ENCODE measurements at places on chromosomes 13 and 19.
A peak's percentile ranks its signal among the peaks of the same experiment; 100 is the strongest.

- no peak for DNase-seq
Observed at GRCh38 chr13:30742901-30743300, 7.6 kb downstream of the ALOX5AP start.

DNA sequence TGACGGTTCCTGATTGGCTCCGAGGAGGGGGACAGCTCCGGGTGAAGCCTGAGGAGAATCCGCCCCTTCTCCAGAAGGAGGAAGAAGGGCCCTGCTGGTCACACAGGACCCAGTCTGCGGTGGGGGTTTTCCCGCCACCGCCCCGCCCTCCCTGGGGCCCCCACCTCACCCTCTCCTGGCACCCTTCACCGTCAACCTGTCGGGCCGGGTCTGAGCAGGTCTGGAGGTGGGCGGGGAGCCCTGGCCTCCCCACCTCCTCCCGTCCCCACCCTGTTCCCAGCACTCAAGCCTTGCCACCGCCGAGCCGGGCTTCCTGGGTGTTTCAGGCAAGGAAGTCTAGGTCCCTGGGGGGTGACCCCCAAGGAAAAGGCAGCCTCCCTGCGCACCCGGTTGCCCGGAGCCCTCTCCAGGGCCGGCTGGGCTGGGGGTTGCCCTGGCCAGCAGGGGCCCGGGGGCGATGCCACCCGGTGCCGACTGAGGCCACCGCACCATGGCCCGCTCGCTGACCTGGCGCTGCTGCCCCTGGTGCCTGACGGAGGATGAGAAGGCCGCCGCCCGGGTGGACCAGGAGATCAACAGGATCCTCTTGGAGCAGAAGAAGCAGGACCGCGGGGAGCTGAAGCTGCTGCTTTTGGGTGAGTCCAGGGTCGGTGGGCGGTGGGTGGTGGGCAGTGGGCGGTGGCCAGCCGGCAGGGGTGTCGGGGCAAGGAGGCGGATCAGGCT, at the start of gene GNA15:
Gene GNA15, plus strand, starts transcription at position 73 of the 723 bp plus-strand sequence. Its CDS starts 418 bp downstream, at position 491.
- DNase-seq, result no peak

GRCh38 chr13:113875837-113876281, 12.0 kb upstream of the GAS6 start:
- no peak for DNase-seq

DNA sequence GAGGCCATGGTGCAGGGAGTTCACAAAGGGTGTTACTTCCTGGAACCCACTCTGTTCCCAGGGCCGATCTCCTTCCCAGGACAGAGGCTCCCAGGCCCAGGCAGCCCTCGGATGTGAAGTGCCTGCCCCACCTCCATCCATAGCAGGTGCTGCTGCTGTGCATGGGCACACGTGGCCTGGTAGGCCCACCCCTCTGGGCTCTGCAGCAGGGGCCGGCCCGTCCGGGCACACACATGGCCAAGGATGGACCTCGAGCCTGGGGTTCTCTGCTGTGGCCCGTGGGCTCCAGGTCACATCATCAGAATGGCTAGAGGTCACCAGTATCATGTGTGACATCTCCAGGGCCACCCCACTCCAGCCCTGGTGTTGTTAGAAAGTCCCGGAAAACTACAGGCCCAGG, 71.8 kb downstream of the GADD45B start:
- no peak for DNase-seq

GRCh38 chr13:99351772-99352171, 44.6 kb upstream of the GPR183 start:
- DNase-seq, result no peak

DNA sequence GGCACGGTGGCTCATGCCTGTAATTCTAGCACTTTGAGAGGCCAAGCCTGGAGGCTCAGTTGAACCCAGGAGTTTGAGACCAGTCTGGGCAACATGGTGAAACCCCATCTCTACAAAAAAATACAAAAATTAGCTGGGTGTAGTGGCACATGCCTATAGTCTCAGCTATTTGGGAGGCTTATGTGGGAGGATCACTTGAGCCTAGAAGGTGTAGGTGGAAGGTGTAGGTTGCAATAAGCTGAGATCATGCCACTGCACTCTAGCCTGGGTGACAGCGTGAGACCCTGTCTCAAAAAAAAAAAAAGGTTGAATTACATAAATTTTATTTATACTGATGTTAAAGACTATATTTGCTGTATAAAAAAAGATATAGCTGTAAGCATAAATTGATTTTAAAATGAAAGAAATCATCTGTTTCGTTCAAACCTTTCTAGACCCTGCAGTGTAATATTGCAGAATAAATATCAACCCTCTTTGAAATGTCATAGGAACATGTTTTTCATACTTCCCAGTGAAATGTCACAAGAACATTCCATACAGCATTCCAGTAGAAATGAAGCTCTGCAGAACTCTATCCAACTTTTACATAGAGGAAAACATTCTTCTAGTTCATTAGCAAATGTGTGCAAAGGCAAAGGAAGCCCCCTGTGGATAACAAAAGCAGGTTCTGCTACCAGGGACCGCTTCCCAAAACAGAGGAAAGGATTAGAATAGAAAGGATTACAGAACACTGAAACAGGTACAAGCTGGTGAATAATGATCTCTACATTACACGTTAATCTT, 76.0 kb downstream of the CAB39L start:
- DNase-seq, result no peak

DNA sequence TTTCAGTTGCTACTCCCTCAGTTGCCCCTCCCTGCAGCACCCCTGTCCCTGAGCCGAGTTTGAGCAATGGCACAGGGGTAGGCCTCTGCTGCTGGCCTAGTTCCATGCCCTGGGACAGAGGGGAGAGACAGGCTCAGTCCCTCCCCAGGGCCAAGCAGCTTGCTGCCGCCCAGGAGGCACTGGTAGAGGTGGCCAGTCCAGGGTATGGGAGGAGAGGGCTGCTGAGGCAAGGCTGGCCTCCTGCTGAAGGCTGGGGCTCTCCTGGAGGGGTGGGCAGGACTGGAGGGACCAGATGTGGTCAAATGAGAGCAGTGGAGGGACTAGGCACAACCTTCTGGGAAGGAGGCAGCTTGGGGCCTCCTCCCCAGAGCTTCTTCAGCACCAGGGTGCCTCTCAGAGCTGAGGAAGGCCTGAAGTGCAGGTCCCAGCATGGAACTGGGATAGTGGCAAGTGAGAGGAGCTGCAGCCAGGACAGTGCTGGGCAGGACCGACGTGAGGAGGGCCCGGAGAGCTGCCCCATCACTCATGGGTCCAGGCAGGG, 29.8 kb upstream of the VSTM2B start:
- no peak for DNase-seq

DNA sequence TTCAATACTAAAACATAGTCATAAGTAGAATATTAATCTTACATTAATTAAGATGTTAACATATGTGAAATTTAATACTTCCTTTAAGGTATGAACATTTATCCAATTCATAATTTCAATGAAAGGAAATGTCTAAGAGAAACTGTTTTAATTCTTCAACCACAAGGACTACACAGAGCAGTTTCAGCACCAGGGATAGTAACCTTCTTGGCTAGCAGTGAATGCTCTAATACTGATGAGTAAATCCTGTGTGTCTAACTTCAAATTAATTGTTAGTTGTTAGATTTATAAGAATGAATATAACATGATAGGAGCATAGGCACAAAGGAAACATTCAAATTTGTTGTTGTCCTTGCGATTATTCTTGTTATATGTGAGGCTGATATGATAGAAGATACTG, 15.6 kb upstream of the NBEA start:
- no peak for DNase-seq

GRCh38 chr13:104816726-104817125, 1718.7 kb downstream of the EFNB2 start:
- no peak for DNase-seq

- DNase-seq, result no peak
Observed at GRCh38 chr19:8654591-8655339, 24.3 kb downstream of the NFILZ start.

- no peak for DNase-seq
Observed at GRCh38 chr19:42111811-42112210, 20.4 kb downstream of the POU2F2 start.

GRCh38 chr13:25377244-25377962, 5.6 kb downstream of the ATP8A2 start:
- DNase-seq, result no peak

- DNase-seq, result no peak
Observed at GRCh38 chr13:100235311-100235901, 146.5 kb downstream of the PCCA start.

GRCh38 chr13:113849546-113849945, 14.3 kb downstream of the GAS6 start:
- DNase-seq, result no peak

- no peak for DNase-seq
Observed at GRCh38 chr13:39385621-39386231, 217.3 kb downstream of the LHFPL6 start.

- no peak for DNase-seq
Observed at GRCh38 chr13:43861863-43862262, 17.7 kb downstream of the CCDC122 start.

GRCh38 chr19:16457195-16457953, 14.4 kb downstream of the EPS15L1 start:
- DNase-seq, result no peak

GRCh38 chr19:14661372-14661924, 13.2 kb downstream of the ADGRE3 start:
- no peak for DNase-seq

DNA sequence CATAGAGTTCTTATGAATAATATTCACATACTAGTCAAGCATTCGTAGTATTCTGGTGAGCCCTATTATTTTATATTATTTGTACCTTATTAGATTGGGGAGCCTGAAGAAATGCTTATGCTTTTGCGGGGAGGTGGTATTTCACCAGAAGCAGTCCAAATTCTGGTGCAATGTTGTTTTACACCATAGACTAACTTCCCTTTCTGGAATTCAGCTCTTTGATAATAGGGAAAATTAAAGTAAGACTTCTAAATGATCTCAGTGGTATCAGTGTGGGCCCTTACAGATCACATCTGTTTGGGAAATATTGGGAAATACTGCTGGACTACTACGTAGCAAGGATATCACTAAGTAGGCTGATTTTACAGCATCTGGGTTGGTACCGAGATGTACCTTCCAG, 34.2 kb downstream of the KCTD12 start:
- no peak for DNase-seq

- no peak for DNase-seq
Observed at GRCh38 chr13:37944869-37945442, 75.4 kb upstream of the TRPC4 start.

DNA sequence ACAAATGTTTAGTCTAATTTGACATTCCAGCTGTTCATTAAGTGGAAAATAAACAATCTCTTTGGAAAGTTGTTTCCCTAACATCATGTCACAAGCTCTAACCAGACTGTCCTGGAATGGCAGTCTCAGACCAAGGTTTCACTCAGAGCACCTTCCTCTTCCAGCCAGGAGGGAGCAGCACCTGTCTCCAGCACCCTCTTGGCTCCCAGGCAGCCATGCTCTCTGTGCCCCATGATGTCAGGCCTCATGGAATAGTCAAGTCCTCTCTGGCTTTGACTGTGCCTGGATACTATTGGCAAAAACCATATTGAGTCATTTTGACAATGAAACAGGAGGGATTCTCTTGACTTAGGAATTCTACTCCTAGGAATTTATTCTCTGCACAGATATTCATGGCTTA, 171.4 kb downstream of the OXGR1 start:
- DNase-seq, result no peak

- no peak for DNase-seq
Observed at GRCh38 chr19:16911046-16911445, 22.2 kb downstream of the F2RL3 start.

GRCh38 chr19:1841209-1841924, 6.9 kb downstream of the REXO1 start:
- DNase-seq, result no peak

DNA sequence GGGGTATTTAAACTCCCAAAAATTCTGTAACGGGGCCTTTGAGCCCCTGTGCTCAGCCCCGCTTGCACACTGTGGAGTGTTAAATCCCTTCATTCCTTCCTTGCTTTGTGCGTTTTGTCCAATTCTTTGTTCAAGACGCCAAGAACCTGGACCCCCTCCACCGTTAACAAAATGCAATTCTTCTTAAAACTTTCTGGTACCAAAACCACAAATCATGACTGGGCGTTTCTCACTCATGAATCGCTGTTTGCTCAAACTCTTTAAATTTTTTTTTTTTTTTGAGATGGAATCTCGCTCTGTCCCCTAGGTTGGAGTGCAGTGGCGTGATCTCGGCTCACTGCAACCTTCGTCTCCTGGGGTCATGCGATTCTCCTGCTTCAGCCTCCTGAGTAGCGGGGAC, 881 bp downstream of the ZNF20 start:
- DNase-seq, result no peak

GRCh38 chr19:1672038-1672768, 19.8 kb upstream of the TCF3 start:
- DNase-seq, result no peak

DNA sequence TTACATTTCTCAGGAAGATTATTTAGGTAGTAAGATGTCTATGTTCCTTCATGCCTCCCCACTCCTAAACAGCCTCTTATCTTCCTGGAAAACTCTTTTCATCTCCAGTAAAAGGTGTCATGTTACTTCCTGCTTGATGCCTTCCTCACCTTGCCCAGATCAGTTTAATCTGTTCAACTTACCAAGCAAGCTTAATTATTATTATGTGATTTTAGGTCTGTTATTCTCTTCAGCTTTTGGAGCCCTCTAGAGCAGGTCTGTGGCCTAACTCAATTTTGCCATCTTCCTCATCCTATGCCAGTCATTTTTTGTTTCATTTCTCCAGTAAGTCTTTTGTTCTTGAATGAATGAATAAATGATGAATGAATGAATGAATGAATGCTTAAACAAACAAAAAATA, 528.4 kb downstream of the DCT start:
- no peak for DNase-seq

DNA sequence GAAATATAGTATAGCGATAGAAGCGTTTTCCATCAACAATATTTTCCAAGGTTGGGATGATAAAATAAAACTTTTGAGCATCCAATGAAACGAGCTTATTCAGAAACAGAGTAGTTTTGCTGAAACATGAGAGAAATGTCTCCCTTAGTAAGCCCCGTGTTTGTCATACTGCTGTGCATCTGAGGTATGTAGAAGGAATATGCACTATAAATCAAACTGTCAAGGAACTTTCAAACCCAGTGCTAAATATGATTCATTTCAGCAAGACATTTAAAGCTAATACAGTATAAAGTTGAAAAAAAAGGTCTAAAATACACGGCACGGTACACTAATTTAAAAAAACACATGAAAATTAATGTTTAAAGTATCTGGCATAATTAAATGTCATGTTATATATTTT, 546.2 kb downstream of the SLITRK5 start:
- peak; percentile 6 for DNase-seq

Data from left renal pelvis (tissue), 4 donors.